ENCODE measurements at places on chromosomes 7 and 10.

DNA sequence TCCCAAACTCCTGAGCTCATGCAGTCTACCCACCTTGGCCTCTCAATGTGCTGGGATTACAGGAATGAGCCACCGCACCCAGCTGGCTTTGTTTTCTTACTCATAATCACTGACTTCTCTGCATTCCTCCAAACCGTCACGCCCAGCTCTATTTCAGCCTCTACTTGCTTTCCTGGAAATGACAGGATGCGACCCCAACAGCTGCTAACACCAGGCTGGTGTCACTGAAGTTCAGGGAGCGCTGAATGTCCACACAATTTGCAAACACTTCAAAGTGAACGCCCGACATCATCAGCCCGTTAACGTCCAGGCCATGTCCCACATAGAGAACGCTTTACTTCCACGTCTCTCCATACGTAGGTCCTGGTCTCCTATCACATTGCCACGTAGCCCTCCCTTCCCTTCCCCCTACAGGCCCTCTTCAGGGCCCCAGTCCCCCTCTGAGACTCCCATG is 12.8 kb upstream of the PROSER2 start:
- DNase-seq: no peak

- DNase-seq: no peak
Observed at GRCh38 chr7:34236057-34236456, 330.7 kb downstream of the BMPER start.

GRCh38 chr10:16458166-16458955 is 21.6 kb downstream of the PTER start:
- DNase-seq: no peak

DNA sequence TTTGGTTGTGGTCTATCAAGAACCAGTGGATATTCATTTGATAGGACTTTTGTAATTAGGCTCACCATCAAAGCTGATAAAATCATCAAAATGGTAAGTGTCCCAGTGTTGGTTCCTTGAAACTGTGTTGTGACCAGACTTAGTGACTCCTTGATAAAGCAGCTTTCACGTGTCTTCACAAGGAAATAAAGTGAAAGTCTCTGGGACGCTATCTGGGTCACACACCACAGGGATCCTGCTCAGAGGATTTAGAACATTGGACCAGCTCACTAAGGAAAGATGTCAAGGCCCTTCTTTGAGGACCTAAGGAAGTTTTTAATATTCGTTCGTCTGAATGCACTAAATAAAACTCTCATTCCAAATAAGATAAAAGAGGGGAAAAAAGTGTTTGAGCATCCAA is 193.1 kb downstream of the RNLS start:
- no peak for DNase-seq

DNA sequence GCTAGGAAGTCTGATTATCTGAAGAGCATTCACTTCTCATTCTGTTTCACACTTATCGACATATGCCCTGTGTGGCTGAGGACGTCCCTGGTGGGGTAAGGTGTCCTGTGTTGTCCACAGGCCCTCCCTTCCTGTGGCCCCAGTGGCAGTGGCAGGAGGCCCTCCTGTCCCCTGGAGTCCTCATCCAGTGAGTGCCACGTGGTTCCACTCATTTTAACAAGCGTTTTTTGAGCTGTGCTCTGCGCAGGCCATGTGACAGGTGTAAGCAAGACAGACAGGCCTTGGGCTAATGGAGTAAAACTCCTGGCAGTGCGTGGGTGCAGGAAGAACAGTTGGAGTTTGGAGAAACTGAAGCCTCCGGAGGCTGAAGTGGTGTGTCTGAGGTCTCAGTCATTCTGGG is 39.3 kb upstream of the PPIF start:
- DNase-seq: no peak

Measured in amygdala (tissue), 56 donors.